ENCODE measurements at places on chromosomes 16 and 17.
A peak's percentile ranks its signal among the peaks of the same experiment; 100 is the strongest.

- DNase-seq, result no peak
Measured at GRCh38 chr17:73387746-73388577, 76.2 kb upstream of the CDC42EP4 start.

DNA sequence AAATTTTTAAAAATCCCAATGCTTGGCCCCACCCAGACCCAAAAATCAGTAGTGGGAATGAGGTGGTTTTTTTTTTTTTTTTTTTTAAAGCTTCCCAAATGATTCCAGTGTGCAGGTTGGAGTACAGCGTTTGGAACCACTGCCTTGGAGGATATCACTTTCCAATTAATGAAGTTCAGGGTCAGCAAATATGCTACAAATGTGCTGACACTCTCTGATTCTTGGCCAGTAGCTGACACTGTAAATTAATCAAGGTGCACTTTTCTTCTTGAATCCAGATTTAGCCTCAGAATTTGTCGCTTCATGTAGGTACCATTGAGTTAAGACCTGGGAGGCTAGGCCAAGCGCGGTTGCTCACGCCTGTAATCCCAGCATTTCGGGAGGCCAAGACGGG, 230.2 kb downstream of the SNX29 start:
- no peak for DNase-seq

DNA sequence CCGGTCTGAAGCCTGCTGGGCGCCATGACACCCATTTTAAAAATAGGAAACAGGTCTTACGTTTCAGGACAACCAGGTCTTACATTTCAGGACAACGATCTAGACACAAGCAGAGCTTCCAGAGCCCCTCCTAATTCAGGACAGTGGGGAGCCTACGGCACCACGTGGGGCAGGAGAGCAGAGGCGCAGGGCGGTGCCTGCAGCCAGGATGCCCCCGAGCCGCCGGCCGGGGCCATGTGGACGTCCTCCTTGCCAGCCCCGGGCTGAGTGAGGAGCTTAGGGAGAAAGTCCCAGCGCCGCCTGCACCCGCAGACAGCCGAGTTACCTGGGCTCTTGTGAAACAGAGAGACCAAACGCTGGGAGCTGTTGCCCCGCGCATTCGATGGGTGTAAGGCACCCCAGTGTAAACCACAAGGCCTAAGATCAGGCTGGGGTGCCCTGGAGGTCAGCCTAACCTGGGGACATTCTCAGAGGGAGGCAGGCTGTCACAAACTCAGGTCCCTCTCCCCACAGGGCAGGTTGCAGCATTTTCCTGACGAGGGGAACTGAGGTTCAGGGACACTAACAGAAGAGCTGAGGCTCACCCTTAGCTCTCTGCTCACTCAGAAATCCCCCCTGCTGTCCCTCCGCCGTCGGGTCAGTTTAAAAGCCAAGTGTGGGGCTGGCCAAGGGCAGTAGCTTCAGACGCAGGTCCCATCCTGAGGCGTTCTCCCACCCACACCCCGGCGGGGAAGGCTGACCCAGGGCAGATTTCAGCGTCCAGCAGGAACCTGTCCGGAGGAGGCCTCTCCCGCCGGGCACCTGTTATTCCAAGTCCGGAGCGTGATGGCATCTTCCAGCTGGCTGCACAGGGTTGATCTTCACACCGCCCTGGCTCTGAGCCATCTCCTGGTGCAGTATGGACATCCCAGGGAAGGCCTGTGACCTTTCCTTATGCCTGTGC, 1.8 kb upstream of the NOTUM start:
- no peak for DNase-seq

GRCh38 chr17:58383892-58384462, 32.0 kb upstream of the SUPT4H1 start:
- no peak for DNase-seq

GRCh38 chr16:52964290-52964689, 88.4 kb downstream of the CHD9NB start:
- no peak for DNase-seq

DNA sequence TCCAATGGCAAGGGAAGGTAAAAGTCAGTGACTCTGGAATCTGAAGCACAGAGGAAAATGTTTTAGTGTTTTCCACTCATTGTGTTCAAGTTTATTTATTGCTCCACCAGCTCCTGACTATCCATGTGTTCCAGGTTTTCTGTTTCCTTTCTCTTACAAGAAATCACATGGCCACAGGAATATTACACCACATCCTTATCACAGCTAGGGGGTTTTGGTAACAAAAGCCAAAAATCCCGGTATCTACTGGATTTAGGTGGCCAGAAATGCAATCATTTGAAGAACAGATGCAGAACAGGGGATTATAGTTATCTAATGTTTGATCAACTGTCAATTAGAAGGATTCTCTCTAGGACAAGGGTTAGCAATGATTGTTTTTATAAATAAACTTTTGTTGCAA, 47.9 kb downstream of the STH start:
- no peak for DNase-seq

GRCh38 chr16:12902511-12903372, 1.3 kb downstream of the SHISA9 start:
- no peak for DNase-seq

DNA sequence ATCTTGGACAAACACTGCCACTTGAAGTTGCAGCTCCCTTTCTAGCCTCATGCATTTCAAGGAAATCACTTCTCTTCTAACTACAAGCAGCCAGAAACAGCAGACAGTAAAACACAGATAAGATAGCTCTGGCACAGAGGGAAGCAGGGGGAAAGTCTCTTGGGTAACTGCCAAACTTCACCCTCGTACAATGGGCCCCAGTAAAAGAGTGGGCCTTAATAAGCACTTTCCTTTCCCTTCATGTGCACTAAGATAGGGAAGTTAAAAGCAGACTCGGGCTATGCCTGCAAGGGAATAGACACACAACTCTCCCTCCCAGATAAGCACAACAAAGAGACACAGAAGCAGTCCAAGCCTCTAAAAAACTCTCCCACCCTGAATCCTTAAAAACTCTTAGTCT, 4.2 kb upstream of the KRTAP4-5 start:
- peak; percentile 3 for DNase-seq

GRCh38 chr17:43587647-43588046, 41.5 kb upstream of the ETV4 start:
- no peak for DNase-seq
